ENCODE measurements at places on chromosomes 1 and 21.

GRCh38 chr1:39129514-39129913 is 75.0 kb upstream of the MACF1 start:
- DNase-seq: no peak

- no peak for DNase-seq
These were observed 77.2 kb downstream of the ADARB1 start for GRCh38 chr21:45151445-45152160.

GRCh38 chr1:42173155-42173933 is 8.8 kb upstream of the GUCA2A start:
- DNase-seq: peak; percentile 52

DNA sequence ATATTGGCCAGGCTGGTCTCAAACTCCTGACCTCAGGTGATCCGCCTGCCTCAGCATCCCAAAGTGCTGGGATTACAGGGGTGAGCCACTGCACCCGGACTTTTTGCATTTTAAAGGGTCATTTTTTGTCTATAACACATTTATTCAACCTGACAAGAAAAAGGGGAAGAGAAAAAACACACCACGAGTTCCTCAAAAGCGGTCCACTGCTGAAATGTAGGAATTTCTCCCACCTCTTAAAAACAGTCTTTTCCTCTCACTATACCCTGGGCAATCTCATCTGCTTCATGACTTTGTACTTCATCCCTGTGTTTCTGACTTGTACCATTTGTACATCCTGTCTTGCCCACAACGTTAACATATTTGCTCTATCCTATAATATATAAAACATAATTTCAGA is 413.3 kb upstream of the PTBP2 start:
- DNase-seq: no peak

- no peak for DNase-seq
These were observed 16.8 kb downstream of the SZRD1 start for GRCh38 chr1:16383888-16384287.
